ENCODE measurements at places on chromosomes 5 and 9. TPM values are rescaled to one million over a fixed set of nuclear protein-coding genes. Genes with fewer than 3 reads are reported as not detected.

The ST8SIA4 gene
- total RNA-seq = 44.9 TPM

The PALM2AKAP2 gene
- not detected for total RNA-seq

The PCDHAC2 gene
- not detected for total RNA-seq

The CER1 gene
- not detected for total RNA-seq

The SPINK6 gene
- total RNA-seq = not detected

The ANKHD1 gene
- 129 TPM for total RNA-seq

The SLC6A3 gene
- not detected for total RNA-seq

All from activated naive CD4-positive, alpha-beta T cell treated with anti-CD3 and anti-CD28 coated beads, Interleukin-2, amount 10 ng/mL, durations not matched to agents 5 hours and 36 hours (primary cell).